ENCODE measurements at places on chromosomes 3 and 15.

DNA sequence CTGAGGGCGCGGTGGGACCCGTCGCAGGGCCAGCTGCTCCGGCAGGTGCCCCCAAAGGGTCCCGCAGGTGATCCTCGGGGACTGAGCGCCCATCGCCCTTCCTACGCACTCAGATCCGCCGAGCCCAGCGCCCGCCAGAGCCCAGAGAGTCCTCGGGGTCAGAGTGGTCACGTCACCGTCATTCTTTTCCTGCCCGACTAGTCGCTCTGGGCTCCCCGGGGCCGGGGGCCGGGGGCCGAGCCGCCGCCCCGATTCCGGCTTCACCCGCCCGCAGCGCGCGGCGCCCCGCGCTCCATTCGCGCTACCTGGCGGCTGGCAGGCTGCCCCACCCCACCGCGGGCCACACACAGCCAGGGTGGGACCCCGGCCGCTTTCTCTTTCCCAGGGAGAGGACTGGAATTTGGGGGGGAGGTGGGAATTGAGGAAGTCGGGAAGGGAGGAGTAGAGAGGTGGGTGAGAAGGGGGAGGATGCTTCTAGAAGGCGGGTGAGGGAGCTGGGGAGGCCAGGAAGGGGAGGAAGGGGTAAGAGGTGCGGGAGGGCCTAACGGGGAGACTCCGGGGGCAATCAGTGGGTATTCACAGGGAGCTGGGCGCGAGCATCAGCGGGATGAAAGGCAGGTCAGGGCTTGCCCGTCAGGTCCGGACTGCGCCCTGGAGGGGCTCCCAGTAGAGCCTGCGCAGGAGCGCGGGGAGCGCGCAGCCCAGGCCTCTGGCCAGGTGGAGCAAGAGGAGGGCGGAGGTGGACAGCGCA is 36.1 kb upstream of the EPHB3 start:
- DNase-seq: peak; percentile 26

GRCh38 chr15:41128174-41128902 is 12.3 kb upstream of the INO80 start:
- DNase-seq: no peak

GRCh38 chr3:174159604-174160003 is 699.5 kb upstream of the NAALADL2 start:
- no peak for DNase-seq

GRCh38 chr15:71807125-71807629 is 3.2 kb upstream of the NR2E3 start:
- no peak for DNase-seq

GRCh38 chr3:17505856-17506255 is 236.6 kb downstream of the TBC1D5 start:
- DNase-seq: no peak

- DNase-seq: no peak
Observed at GRCh38 chr3:29274667-29275066, 6.2 kb upstream of the RBMS3 start.

DNA sequence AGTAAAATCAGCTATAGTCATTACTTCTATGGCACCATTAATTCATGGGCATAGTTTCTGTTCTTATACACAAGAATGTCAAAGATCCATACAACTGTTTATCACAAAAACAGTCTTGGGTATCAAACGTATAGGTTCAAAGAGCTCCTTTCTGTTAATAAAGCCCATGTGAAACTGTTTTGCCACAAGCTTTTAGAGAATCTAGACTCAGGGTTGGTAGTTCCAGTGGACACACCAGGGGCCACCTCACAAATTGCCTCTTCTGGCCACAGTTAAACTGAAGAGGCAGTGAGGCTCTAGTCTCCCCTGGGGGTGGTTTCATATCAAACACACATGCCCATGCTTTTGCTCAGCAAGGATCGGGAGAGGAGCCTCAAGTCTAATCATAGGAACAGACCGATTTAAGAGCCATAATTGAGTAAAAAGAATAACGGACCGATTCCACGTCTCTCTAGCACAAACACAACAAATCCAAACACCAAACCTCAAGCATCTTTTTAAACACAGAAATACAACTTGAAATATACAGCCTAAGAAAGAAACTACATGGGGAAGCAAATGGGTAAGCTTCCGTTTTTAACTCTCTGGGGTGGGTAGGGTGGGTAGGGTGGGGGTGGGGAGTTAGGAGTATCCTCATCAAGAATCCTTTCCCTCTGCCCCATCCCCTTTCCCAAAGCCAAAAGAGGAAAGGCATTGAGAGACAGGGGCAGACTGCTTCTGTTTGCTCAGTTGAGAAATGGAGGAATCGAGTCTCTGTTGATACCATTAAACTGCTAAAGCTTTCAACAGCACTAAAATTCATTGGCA is 443.3 kb downstream of the MAGI1 start:
- DNase-seq: no peak

- DNase-seq: no peak
Observed at GRCh38 chr15:65264863-65265430, 21.7 kb downstream of the PARP16 start.

DNA sequence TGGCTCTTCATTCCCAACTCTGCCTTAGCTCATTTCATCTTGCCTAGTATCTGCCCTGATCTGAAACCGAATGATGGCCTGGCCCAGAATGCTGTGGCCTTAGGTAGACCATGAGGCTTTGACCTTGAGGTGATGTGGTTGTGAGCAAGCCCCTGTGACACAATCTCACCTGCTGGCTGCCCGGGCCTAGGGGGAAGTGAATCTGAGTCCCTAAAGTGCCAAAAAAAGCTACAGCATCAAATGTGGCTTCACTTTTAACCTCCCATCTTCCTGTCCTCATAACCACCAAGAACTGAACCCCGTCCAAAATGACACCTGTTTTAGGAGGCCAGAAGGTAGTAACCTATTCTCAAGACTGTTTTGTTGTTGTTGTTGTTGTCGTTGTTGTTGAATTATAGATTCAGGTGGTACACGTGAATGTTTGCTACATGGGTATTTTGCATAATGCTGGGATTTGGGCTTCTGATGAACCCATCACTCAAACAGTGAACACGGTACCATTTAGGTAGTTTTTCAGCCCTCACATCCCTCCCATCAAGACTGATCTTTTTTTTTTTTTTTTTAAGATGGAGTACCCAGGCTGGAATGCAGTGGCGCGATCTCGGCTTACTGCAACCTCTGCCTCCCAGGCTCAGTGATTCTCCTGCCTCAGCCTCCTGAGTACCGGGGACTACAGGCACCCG is 54.6 kb downstream of the MCCC1 start:
- no peak for DNase-seq

GRCh38 chr3:1172644-1173043 is 79.8 kb downstream of the CNTN6 start:
- DNase-seq: no peak

All from DMS79 treated with DMSO at 0.1 percent for 48 hours (cell line).